ENCODE measurements at places on chromosomes 16 and 17.

DNA sequence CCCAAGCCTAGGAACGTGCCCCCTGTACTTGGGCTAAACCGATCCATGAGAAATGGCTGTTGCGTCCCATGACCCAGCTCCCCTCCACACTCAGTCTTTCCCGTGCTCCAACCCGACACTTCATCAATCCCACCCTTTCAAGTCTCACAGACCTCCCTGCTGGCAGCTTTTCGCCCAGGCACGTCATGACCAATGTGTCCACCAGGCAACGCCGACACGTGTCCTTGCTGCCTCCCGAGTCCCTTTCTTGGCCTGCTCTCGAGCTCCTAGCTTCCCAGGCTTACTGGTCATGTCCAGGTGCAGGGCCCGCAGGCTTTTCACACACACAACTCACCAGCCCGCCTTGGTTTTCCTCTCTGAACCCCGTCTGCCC lies 12.2 kb downstream of the MNT start:
- DNase-seq, result no peak

- DNase-seq, result no peak
Measured at GRCh38 chr16:73068541-73069401, 20.8 kb upstream of the ZFHX3 start.

DNA sequence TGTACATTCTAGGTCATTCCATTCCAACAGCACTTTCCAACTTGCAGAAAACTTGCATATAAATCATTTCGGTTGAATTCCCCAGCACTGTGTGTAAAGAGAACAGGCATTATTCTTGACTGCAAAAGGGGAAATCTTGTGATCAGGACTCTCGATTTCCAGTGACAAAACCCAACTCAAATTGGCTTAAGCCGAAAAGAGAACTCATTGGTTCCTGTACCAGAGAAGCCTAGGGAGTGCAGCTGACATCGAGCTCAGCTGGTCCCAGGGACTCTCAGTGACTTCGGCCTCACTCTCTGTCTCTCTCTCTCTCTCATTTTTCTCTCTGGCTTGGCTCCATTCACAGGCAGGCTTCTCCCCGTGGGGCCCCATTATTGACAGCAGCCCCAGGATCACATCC lies 30.7 kb downstream of the CD300LF start:
- DNase-seq, result no peak

- DNase-seq, result no peak
Measured at GRCh38 chr16:12027558-12028287, 51.2 kb downstream of the SNX29 start.

DNA sequence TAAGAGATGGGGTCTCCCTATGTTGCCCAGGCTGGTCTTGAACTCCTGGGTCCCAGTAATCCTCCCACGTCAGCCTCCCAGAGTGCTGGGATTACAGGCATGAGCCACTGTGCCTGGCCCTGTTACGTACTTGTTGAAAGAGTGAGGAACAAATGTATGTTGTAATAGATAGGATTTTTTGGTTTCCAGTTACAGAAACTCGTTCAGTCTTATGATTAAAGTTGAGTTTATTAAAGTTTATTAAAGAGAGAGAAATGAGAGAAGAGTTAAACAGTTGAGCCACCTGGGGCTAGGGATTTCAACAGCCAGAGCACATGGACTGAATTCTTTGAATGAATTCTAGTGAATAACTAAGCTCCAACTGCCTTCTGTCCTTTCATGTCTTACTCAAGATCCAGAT lies 3.7 kb downstream of the TADA2A start:
- no peak for DNase-seq

DNA sequence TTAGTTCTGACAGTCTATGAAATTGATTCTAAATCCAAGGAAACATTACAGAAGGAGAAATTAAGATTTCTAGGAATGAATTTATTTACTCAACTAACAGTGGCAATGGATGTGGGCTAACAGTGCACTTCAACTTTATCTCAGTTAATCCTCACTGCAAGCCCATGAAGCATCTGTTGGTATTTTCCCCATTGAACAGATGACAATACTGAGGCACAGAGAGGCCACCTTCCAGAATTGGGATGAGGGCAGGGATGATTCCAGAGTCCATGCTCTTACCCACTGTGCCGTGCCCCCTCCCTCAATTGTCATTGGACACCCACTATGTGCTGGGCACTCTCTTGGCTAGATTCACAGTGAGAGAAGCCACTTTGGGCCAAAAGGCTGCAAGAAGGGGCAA lies 89.0 kb downstream of the XYLT1 start:
- no peak for DNase-seq

- DNase-seq, result no peak
Measured at GRCh38 chr16:71648921-71649320, 22.9 kb downstream of the MARVELD3 start.

DNA sequence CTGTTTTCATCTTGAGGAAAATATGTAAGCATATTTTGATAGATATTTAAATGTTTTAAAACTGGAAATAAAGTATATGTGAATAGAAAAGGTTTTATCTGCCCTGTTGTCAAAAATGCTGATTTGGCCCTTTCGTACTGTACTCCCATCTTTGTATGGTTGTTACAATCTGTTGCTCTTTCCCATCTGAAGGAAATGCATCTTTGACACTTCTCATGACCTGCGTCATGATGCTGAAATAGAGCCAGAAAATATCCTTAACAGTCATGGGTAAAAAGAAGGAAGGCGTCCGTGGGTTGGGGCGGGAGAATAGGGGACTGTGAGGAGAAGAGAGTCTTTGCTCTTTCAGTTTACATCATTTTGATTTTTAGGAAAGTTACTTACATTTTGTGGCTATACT lies 327.7 kb downstream of the BCAS3 start:
- DNase-seq, result no peak

GRCh38 chr16:12020009-12020408 lies 43.5 kb downstream of the SNX29 start:
- no peak for DNase-seq

DNA sequence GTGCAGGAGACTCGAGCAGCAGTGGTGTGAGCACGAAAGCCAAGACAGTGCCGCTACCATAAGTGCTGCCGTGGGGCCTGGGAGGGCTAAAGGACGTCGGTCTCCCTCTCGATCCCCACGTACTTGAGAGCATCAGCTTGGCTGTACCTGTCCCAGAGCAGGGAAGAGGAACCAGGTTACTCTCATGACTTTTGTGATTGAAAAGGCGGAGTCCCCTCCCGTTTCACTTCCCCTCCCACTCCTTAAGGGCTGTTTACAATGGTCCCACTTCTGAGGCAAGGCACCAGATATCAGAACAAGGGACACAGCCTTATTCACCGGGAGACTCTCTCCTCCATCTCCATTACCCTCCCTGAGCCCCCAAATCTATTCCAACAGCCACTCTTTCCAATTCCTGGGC lies 20.1 kb downstream of the CNTNAP1 start:
- no peak for DNase-seq

DNA sequence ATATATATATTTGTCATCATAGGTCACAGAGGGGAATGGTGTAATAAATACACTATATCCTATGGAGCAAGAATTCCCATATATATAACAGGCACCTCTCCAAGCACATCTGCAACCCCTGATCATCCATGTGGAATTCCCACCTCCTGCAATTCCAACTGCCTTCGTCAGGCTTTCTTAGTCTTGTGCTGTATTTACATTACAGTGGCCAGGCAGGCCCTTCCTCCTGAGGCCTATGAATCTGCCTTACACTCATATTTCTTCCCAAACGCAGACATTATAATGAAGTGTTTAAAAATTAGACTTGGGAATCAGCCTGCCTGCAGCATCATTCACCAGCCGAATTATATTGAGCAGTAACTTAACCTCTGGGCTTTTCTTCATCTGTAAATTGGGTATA lies 19.3 kb upstream of the DNAH9 start:
- DNase-seq, result no peak

DNA sequence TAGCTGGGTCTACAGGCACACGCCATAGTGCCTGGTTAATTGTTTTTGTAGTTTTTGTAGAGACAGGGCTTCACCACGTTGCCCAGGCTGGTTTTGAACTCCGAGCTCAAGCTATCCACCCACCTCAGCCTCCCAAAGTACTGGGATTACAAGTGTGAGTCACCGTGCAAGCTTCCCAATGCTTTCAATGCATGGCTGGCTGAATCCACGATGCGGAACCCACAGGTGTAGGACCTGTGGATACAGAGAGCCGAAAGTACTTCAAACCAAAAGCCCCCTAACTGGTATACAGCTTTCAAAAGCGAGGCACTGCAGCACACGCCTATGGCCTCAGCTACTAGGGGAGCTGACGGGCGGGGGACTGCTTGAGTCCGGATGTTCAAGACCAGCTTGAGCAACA lies 44.8 kb downstream of the METTL16 start:
- no peak for DNase-seq

- DNase-seq, result peak; percentile 92
Measured at GRCh38 chr16:28879841-28880588, 1.7 kb downstream of the ATP2A1 start.

DNA sequence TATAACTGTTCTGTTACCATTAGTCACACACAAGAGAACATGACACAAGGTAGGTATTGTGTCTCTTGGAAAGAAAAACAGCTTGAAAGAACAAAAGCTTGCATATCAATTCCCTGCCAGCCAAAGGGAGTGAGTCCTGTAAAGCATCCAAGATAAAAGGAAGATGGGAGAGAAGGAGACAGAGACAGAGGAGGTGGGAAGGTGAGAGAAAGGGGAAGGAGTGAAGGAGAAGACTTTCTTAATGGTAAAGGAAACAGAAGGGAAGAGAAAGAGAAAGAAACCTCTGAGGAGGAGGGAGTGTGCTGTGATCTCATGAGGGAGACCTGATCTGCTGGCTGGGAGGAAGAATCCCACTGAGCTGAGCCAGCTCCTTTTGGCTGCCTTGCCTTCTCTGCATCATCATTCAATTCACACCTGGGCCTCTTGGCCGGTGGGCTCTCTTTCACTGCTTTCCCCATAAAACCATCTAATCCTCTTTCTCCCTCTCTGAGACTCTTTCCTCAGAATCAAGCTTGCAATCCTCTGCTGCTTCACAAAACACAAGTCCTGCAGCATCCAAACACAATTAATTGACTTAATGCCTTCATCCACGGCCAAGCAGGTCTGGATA lies 271.6 kb downstream of the ABCC12 start:
- DNase-seq, result no peak

GRCh38 chr17:30351735-30352134 lies 17.9 kb upstream of the TMIGD1 start:
- DNase-seq, result no peak
